Naive B cell (primary cell): ENCODE measurements at places on chromosomes 7 and 10. TPM values are rescaled to one million over a fixed set of nuclear protein-coding genes. Genes with fewer than 3 reads are reported as not detected.

The RARRES2 gene
- not detected for polyA plus RNA-seq

The CDC14C gene
- not detected for polyA plus RNA-seq

- DNase-seq: no peak
Observed at GRCh38 chr10:127840884-127841283, 51.9 kb downstream of the CLRN3 start.

- no peak for DNase-seq
Observed at GRCh38 chr10:112000466-112000865, 183.1 kb downstream of the GPAM start.

DNA sequence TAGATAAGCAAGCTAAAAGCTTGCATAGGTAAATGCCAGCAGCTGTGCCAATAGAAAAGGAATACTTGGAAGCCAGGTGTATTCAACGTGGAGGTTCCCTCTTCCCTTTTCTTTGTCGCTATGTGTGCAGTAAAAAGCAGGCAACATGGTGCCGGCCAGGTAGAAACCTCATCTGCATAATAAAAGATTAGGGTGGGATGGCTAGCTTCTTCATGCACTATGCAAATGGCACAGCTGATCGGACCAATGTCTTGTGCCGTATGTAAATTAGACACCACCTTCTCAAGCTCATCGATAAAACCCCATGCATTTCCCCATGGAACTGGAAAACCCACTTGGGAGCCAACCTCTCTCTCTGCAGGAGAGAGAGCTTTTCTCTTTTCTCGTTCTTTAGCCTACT, 150.9 kb upstream of the FOXK1 start:
- DNase-seq: no peak
